ENCODE measurements at places on chromosomes 3 and 15.

GRCh38 chr15:23035964-23036566, 3.3 kb downstream of the TUBGCP5 start:
- DNase-seq: peak; percentile 26

GRCh38 chr3:7877312-7877711, 624.3 kb upstream of the LMCD1 start:
- DNase-seq: no peak

GRCh38 chr15:38593524-38593923, 28.9 kb upstream of the RASGRP1 start:
- DNase-seq: no peak

DNA sequence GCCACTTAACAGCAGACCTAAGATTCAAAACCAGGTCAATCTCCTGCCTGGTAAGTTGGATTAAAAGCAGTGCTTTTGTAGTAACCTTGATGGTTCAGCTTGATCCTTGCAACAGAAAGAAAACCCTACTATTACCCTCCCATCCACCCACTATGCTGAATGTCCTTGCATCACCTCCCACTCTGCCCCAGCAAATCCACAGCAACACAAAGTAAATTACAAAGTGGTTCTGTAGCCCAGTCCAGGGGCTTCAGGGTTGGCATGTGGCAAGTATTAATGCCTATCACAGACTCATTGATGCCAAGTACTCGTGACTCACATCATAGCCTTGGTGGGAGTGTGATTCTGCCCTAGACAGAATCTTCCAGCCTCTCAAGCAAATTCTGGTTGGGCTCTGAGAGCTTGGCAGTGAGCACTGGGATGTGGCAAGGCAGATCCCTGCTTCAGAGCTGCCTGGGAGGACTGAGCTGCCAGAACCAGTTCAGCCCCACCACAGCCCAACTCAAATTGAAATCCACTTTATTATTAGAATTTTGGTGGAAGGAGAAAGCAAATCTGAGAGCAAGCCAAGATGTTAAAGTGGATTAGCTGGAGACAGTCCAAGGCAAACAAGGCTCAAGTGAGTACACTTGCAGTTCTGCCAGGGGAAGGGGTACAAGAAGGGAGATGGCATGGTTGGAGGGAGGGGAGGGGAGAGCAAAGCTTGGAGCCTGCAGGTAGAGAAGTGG, 225.8 kb upstream of the UMPS start:
- no peak for DNase-seq

DNA sequence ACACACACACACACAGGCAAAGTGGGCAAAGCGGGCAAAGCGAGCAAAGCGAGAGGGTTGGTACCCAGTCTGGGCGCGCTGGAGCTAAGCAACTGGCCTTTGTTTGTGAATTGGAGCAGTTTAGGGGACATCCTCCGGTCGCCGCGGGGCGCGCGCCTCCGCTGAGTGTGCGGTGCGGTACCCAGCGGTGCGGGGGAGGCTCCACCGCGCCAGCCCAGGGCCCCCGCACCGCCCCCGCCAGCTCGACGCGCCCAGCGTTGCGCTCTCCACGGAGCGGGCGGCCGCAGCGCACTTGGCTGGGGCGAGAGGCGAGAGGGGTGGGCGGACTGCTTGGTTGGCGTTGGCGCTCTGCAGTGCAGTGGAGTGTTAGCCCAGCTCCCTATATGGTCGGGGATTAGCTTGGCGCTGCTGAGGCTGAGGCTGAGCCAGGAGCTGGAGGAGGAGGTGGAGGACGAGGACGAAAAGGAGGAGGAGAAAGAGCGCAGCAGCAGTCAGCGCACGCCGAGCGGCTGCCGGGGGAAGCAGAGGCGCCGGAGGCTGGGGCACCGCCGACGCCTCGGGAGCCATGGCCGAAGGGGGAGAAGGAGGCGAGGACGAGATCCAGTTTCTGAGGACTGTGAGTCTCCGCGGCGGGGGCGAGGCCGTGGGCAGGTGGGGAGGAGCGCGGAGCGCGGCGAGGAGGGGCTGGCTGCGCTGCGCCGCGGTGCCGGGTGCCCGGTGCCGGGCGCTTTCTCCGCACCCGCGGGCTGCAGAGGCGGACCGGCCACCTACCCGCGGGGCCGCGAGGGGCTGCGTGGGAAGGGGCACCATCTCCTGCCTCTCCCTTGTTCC, at the start of gene RYR3:
RYR3 (plus strand) TSS at position 487 of the 831 bp plus-strand sequence; CDS start at position 566, 79 bp downstream.
- DNase-seq: no peak

DNA sequence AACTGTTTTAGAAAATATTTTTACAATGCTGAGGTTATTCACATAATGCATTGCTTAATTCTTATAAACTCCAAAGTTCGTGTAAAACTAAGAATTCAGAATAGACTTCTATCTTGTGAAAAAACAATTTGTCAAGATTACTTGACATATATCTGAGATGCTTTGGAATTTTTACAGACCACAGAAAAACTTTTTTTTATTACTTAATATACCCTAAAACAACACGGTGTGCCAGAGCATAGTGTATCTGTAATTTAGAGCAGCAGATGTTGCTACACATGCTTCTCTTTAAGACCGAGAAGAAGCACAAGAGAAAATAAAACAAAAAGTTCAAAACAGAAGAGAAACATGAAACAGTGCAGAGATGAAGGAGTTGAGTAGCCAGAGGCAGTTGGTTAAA, 26.4 kb downstream of the ASB7 start:
- no peak for DNase-seq

DNA sequence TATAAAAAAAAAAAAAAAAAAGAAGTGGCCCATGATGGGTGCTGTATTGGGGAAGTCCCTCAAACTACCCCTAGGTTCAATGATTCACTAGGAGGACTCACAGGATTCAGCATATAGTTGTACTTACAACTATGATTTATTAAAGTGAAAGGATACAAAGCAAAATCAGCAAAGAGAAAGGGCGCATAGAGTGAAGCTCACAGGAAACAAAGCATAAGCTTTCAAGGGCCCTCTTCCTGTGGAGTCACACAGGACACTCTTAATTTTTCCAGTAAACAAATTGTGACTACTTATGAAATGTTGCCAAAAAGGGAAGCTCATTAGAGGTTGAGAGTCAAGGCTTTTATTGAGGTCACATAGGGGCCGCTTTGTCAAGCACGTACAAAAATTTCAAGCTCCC, 153.7 kb upstream of the GAP43 start:
- DNase-seq: no peak

DNA sequence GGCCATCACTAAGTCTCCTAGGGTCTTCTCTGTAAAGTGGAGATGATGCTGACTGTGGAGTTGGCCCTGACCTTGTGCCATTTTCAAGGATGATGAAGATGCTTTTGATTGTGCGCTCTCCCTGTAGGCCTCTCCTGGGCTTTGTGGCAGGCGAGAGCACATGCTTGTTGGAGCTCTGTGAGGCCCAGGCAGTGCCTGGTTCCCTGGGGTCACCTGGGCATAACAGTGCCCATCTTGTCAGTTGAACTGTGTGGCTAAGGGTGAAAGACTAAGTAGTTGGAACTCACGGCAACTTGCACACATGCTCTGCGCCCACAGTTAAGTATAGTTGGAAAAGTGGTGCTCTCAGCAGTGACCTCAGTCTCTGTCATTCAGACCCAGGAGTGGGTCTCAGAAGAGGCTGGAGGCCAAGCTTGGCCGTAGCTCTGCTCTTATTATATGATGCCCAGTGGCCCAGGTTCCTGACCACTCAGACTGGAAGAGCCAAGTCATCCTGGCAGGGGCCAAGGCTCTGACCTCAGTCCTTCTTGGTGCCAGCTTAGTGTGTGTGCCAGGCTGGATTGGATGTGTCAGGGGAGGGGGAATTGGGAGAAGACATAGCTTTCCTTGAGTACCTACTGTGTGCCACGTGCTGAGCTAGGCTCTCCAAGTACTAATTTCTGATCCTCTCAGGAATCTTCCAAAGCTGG, 154.6 kb downstream of the EEFSEC start:
- no peak for DNase-seq

- DNase-seq: no peak
Measured at GRCh38 chr15:76337059-76337695, 604 bp downstream of the ISL2 start.

DNA sequence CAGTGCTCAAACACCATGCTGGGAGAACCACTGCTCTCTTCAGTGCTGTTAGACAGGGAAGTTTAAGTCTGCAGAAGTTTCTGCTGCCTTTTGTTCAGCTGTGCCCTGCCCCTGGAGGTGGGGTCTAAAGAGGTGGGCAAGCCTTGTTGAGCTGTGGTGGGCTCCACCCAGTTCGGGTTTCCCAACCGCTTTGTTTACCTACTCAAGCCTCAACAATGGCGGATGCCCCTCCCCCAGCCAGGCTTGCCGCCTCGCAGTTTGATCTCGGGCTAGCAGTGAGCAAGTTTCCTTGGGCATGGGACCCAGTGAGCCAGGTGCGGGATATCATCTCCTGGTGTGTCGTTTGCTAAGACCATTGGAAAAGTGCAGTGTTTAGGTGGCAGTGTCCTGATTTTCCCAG, 670.2 kb upstream of the ALCAM start:
- no peak for DNase-seq

- DNase-seq: no peak
Measured at GRCh38 chr3:112446343-112446742, 52.9 kb downstream of the BTLA start.

DNA sequence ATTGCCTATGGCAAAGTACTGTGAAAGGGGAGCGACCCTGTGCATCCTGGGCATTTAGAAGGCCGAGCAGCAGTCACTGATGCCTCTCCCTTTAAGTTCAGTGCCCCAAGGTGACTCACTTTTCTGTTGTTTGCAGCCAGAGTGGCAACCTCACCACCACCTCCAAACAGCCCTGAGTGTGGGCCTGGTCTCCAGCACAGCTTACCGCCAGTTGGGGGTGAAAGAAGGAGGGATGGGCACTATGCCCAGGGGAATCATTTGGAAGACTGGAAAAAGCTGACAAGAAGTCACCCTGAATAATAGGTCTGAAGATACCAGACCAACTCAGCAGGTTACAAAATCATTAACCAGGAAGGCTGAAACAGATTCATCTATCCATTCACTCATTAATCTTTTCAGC, 571.8 kb downstream of the EPHB1 start:
- no peak for DNase-seq

DNA sequence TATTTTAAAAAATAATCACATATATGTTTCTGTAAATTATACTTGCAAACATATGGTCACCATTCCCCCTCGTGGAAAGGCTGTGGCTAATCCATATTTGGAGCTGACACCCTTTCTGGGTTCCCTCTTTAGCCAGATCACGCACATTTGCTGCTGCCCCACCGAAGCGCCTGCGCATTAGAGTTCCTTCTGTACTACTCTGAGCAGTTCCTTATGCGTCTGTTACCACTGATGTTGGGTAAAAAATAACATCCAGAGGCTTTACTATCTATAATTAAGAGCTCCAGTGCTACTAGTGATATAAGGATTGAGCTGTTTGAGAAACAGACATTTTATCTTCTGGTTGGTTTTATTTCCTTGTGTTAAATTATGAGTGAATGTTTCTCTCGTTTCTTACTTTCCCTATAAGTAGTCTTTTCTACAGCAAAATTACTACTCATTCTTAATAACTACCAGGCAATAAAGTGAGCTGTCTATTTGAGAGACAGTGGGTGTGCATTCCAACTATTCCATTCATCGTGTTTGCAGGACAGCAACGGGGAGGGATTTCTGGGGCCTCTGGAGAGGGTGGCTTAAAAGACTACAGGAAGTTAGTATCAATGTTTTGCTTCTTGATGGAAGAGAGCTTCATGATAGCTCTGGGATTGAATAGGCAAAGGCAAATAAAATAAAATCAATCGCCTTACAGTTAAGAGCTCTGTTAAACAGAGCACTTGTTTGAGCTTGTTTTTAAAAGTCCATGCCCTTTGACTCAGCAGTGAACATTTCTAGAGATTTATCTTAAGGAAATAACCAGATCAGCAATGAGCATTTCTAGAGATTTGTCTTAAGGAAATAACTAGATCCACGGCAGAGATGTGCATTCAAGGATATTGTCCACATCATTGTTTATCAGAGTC, 245.2 kb downstream of the CD47 start:
- no peak for DNase-seq

GRCh38 chr15:59260090-59260489, 53.4 kb downstream of the LDHAL6B start:
- DNase-seq: no peak

DNA sequence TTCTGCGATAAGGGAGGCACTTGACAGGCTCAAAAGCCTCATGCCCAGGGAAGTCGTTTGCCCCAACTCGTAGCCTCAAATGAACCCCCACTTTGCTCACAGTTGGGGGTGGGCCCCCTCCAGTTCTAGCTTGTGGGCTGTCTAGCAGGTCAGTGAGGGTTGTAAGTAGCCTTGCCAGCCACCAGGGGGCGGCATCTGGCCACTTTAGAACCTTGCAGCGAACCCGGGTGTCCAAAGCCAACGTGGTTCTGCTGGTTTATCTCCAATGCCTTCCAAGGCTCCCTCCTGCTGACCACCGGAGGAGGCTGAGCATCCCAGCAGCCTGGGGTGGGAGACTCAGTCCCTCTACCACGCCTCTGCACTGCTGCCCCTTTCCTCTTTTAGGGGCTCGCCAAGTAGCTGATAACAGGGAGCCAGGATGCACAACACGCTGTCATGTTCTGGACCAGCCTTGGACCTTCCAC, 9.2 kb upstream of the RBSN start:
- DNase-seq: peak; percentile 80

DNA sequence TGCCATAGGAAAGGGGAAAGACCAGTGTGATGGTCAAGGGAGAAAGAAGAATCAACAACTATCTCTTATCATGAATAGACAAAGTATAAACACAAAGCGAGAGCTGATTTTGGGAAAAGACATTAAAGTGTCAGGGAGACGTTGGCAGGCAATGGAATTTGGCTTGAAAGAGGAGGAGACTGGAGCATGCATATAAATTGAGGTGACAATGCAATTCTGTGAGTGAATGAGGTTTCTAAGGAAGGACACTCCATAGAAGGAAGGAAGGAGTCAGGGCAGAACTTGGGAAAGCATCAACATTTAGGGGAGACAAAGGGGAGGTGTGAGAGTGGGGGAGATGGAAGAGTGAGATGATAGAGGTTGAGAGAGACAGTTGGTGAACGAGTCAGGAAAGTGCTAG, 543.0 kb upstream of the TBL1XR1 start:
- no peak for DNase-seq

- DNase-seq: no peak
Measured at GRCh38 chr3:187015903-187016638, 85.7 kb downstream of the ST6GAL1 start.

- DNase-seq: no peak
Measured at GRCh38 chr15:28185148-28185895, 86.2 kb upstream of the OCA2 start.

DNA sequence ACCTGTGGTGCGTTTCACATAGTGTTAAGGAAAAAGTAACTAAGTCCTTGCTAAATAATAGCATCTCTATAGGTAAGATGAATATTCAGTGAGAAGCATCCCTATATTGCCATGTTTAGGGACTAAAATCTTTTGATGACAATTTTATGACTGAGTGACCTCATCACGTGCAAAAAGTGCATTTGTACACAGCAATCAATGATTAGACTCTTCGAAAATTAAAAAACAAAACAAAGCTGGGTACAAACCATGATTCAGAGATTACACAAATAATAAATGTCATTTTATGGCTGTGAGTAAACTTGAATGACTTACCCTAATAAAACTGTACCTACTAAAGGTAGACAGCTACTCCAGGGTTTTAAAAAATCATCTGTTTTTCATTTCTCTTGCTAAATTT, 505.3 kb downstream of the FOXP1 start:
- no peak for DNase-seq

GRCh38 chr3:184812662-184813042, 686 bp downstream of the VPS8 start:
- DNase-seq: no peak
